ENCODE measurements at places on chromosomes 2 and 18.

- DNase-seq = no peak
Observed at GRCh38 chr2:169732583-169733358, 861 bp upstream of the KLHL23 start.

- DNase-seq = peak; percentile 35
Observed at GRCh38 chr2:158464426-158465281, 7.9 kb downstream of the PKP4 start.

DNA sequence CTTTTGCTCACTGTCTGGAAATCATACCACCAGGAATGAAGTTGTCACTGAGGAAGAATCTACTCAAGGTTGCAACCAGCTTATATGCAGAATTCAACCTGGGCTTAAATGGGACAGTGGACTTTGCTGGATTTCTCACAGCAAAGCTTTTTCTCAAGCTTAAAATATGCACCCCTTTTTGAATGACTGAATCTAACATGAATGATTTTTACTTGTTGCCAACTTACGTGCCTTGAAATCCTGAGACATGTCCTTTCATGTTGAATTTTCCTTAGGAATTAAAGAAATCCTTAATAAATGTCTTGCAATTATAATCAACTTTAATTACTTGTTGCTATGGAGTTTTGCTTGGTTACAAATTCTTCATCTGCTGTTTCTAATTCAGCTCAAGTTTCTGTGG is 57.4 kb downstream of the SPP2 start:
- no peak for DNase-seq

- no peak for DNase-seq
Observed at GRCh38 chr2:7639476-7639875, 722.3 kb downstream of the RNF144A start.

- DNase-seq = peak; percentile 100
Observed at GRCh38 chr2:85772019-85772745, 18.4 kb downstream of the ATOH8 start.

DNA sequence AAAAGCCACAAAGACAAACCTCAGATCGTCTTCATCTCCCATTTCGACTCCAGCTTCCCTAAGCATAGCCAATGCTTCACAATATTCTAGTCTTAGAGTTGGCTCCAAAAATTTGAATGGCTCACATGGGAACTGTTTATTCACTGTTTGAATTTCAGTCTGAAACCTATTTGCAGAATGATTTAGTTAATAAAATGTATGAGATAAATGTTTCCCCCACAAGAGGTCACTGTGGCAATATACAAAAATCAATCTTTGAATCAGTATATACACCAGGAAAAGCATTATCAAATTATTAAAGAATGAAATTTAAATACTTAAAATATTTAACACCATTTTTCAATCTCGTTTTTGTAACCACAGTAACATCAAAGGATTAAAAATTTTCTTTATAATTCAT is 40.0 kb upstream of the MCM6 start:
- DNase-seq = peak; percentile 27

- no peak for DNase-seq
Observed at GRCh38 chr2:113162869-113163268, 10.9 kb upstream of the PSD4 start.

DNA sequence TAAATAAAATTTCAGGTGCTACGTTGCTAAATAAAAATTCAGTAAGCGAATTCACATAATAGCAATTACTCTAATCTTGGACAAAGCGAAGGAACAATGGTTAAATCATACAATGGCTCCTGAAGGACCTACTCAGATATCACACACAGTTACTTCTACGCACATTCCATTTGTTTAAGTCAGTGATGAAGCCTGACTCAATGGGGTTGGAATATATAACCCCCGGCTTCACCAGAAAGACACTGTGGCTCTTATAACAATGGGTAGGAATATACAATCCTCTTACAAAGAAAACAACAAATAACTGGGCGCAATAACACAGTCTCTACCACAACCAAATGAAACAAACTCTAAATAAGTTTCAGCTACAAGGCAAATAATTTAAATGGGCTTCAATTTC is 349.5 kb downstream of the IRS1 start:
- no peak for DNase-seq

All from cardiac muscle cell (in vitro differentiated cells and primary cell).